ENCODE measurements at places on chromosomes 16 and 17.

GRCh38 chr17:78890498-78890897, 12.5 kb downstream of the CEP295NL start:
- no peak for DNase-seq

GRCh38 chr17:29716566-29716965, 93.9 kb upstream of the CORO6 start:
- DNase-seq = no peak

DNA sequence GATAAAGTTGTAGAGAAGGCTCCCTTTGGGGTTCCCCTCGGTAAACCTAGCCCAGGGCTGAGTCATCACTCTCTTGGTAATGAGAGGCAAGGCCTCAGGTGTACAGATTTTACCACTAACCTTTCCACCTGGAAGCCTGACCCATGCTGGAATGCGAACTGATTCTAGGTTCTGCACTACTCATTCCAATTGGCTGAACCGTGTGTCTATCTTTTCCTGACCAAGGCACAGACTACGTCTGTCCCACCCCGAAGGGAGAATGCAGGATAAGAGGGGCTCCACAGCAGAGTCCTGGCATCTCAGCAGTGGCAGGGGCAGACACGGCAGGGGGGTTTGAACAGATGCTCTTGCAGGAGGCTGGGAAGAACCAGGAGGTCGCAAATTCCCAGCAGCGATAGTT, 65.4 kb upstream of the B4GALNT2 start:
- no peak for DNase-seq

- no peak for DNase-seq
Observed at GRCh38 chr17:1126250-1126797, 53.5 kb downstream of the ABR start.

Data from muscle of back (tissue), 13 donors.